ENCODE measurements at places on chromosomes 13 and 19.
A peak's percentile ranks its signal among the peaks of the same experiment; 100 is the strongest.

DNA sequence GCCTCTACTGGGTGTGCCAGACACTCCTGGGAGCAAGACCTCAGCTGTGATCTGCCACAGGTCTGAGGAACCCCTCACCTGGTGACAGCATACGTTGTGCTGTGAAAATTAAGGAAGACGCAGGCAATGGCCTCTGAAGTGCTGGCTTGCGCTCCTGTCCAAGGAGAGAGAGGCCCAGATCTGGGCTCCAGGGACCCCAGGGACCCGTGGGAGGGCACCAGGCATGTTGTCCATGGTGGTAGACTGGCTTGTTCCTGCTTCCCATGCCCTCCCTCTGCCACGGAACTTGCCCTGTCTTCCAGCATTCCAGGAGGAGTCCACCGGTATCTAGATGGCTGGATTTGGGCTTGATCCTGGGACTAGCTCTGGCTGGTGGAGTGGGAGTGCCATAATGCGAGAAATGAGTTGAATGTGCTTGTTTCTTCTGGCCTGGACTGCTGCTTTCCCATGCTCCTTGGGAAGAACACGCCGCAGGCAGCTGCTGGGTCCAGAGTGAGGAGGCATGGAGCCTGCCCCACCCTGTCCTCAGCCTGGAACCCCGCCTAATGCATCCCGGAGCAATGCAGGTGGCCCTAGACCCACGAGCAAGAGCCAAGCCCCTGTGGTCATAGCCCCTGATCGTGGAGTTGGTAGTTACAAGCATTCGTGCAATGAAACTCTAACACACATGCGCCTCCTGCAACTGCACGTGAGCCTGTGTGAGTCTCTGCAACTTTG lies 190.2 kb downstream of the TEX29 start:
- no peak for DNase-seq

DNA sequence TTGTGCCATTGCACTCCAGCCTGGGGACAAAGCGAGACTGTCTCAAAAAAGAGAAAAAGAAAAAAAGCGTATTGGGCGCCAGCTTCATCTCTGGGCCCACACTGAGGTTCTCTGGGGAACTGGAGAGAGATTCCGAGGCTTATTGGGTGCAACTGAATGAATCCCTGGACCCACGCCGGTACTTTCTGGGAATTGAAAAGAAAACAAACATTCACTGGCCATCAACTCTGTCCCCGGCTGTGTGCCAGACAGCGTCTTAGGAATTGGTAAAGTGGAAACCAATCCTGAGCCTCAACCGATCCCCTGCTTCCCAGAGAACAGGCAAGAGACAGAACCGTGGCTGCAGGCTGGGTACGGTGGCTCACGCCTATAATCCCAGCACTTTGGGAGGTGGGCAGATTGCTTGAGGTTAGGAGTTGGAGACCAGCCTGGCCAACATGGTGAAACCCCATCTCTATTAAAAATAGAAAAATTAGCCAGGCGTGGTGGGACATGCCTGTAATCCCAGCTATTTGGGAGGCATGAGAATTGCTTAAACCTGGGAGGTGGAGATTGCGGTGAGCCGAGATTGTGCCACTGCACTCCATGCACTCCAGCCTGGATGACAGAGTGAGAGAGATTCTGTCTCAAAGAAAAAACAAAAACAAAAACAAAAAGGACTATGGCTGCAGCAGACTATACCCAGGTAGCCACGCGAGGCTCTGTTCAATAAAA lies 8.6 kb downstream of the ANO8 start:
- DNase-seq: no peak

DNA sequence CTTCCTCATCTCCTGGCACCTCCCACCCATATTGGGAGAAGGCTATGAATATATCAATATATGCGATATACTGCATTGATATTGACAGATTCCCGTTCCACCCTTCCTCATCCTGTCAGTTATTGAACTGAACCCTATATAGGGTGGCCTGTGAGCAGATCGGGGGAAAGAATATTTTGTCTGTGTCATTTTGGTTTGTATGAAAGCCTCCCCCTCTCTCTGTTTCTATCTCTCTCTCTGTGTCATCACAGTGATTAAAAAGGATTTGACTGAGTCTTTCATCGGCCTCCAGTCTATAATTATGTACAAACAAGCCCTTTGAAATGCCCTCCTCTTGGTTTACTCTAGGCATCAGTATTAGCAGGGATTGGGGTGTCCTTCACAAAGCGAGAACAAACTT lies 35.7 kb downstream of the RASL11A start:
- DNase-seq: no peak

DNA sequence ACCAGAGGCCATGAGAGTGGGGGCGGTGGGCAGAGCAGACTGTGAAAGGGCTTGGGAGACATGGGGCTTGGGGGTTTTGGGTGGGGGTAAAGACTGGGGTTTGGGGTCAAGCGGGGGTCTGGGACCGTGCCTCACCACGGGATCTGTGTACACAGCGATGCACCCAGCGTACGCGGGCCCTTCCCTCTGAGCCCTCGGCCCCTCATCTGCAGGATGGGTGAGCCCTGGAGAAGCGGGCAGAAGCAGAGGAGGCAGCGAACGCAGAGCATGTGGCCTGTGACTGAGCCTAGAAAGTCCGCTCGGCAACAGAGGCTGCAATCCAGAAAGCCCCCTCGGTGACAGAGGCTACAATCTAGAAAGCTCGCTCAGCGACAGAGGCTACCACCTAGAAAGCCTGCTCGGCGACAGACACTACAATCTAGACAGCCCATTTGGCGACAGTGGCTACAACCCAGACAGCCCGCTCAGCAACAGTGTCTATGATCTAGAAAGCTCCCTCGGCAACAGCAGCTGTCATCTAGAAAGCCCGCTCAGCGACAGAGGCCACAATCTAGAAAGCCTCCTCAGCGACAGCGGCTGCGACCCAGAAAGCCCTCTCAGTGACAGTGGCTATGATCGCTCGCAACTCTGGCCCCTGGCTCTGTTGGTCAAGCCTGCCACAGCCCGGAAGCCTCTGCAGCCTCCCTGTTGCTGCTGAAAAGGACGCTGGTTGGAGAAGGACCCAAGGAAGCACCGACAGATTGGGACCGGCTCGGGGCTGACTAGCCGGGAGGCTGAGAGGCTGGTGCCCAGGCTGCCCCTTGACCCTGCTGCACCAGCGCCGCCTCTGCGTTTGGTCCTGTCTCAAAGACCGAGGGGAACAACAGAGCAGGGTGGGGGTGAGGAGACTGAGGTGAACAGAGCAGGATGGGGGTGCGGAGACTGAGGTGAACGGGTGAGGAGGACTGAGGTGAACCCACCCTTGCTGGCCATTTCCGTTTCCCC lies 68.6 kb downstream of the SPACA7 start:
- DNase-seq: no peak

DNA sequence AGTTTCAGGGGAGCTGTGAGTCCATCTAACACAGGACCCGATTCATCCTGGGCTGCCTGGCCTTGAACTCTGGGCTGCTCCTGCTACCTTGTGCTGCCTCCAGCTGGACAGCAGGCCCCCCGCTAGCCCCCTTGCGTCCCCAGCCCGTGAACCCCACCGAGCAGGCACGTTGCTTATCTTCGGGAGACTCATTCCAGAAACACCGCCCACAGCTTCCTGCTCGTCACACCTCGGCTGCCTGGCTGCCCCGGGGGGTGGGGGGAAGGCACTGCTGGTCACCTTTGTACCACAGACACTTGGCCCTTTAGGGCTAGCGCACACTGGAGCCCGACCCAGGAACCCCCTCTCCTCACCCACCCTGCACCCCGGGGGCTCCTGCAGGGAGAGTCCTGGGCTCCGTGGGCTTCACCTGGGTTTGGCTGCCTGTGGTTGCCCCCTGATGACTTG lies 48.1 kb downstream of the CRTC1 start:
- DNase-seq: no peak

GRCh38 chr13:113804017-113804702 lies 45.1 kb downstream of the TMEM255B start:
- no peak for DNase-seq

- no peak for DNase-seq
These were observed 15.1 kb upstream of the POU4F1 start for GRCh38 chr13:78618411-78618810.

- DNase-seq: no peak
These were observed 66.7 kb downstream of the FRY start for GRCh38 chr13:32098272-32098671.

DNA sequence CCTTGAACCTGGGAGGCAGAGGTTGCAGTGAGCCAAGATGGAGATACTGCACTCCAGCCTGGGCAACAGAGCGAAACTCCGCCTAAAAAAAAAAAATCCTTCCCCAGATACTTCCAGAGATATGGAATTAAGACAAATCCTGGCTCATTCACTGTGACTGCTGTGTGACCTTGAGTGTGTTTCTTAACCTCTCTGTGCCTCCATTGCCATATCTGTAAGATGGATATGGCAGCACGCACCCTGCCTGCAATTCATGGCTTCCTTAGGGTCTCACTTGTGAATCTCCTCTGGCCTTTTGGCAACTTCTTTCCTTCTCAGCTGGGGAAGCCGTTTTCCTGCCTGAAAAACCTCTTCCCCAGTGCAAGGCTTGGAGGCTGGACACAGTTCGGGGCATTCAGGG lies 33.8 kb upstream of the ONECUT3 start:
- DNase-seq: no peak

DNA sequence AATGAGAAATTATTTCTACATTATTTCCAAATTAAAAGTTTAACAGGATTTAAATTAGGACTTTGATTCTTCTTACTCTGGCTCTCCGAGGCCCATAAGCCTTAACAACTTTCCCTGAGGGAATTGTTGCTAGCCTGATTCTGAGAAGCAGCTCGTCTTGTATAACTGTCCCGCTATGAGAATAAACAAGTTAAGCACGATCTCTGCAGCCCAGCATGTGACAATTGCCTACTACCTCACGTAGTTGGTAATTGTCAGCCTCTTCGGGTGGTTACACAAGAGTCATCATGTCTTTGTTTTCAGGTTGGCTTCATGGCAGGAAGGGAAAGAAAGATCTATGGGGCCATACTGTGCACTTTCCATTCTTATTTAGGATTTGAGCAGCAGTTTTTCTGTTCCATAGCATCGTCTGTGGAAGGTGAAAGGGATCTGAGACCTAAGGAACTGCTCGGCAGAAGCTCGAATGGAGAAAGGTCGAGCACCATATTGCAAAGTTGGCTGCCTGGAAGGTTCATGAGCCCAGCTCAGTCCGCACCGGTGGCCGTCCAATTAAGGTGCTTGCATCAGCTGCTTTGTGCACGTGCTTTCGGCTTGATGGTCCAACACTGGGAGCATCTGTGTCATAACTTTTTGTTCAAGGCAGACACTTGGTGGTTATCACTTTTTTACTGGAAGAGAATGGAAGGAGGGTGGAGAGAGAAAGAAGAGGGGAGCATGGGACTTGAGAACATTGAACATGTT lies 1.8 kb upstream of the STARD13 start:
- no peak for DNase-seq

GRCh38 chr19:1616875-1617274 lies 11.6 kb upstream of the UQCR11 start:
- DNase-seq: no peak

GRCh38 chr13:51765142-51765515 lies 38.8 kb downstream of the DHRS12 start:
- no peak for DNase-seq

DNA sequence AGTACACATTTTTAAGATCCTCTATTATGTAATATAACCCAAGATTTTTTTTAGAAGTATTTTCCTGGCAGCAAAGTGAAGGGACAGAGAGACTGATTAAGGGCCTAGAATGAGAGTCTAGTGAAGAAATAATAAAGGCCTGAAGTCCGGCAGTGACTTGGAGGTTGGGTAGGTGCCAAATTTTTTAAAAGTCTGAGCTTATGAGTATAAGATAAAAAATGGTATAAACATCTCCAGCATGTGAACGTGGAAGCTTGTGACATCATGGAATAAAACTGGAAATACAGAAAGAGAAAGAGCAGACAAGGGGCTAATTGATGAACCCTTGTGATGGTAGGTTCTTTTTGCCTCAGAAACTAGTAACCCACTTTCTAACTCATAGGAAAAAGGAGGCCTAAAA lies 174.6 kb downstream of the SUCLA2 start:
- DNase-seq: peak; percentile 72

DNA sequence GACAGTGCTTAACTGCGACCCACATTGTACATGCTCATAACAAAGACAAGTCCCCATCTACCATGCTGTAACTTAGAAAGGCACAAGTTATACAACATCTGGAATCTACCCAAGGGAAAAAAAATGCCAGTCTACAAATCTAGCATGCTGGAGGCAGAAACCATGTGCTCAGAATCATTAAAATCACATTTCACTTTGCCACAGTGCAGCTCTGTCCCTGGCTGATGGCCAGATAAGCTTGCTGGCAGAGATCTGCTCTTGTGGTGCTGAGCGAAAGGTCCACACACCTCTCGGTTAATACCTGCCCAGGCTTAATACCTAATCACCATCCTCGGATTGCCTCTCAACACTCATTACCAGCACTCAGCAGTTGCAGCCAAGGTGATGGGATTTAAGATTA lies 74.1 kb upstream of the UQCRFS1 start:
- DNase-seq: no peak

DNA sequence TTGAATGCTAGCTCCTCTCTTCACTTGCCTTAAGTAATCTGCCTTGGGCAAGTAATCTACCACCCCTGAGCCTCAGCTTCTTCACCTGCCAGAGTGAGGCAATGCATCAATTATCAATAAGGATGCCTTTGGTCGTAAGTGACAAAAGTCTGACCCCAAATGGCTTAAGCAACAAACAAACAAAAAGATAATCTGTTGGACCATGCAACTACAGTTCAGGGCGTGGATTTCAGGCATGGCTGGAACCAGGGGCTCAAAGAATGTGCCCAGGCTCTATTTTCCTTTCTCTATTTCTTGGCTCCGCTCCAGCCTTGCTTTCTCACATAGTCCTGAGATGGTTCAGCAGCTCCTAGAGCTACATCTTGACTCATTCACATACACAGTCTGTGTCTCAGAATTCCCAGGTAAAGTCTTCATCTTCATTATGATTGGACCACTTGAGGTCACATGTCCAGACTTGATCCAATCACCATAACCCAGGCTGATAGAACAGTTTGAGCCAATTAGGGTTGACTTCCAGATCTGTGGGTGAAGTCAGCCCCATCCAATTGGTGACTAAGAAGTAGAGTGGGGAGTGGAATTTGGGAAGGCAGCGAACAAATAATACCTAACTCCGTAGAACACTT lies 29.6 kb downstream of the ACSBG2 start:
- no peak for DNase-seq

DNA sequence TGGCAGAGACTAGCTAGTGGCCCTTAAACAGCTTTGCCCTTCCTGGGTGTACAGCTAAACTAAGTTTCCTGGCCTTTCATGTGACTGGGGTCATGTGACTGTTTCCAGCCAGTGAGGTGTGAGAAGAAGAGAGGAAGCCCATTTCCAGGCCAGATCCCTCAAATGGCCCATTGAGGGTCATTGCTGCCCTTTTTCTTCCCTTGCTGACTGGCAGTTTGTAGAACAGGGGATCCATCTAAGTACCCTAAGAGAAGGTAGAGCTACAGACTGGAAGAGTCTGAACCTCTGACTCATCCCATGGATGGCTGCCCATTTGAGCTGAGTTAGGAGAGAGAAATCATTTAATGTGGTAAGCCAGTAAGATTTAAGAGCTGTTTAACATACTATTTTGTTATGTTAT lies 2.8 kb downstream of the SWSAP1 start:
- DNase-seq: peak; percentile 79

GRCh38 chr13:51588406-51588949 lies 4.2 kb downstream of the WDFY2 start:
- DNase-seq: no peak
